Erythroblast (primary cell): ENCODE measurements at places on chromosomes 5 and 9.

DNA sequence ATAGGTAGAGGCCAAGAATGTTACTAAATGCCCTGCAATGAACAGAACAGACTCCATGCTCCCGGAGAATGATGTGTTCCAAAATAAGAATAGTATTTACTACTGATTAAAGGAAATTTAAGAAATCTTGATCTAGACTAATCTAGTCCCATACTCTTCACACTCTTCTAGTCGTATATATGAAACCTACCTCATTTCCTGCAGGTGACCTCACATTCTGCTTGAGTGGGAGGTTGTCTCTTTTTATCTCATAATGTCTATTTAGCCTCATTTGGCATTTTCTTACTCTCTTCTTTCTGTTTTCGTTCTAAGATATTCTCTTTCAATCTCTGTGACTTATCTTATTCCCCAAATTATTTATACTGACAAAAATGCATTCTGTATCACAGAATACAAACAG lies 9.2 kb upstream of the SHOC1 start:
- no peak for DNase-seq

DNA sequence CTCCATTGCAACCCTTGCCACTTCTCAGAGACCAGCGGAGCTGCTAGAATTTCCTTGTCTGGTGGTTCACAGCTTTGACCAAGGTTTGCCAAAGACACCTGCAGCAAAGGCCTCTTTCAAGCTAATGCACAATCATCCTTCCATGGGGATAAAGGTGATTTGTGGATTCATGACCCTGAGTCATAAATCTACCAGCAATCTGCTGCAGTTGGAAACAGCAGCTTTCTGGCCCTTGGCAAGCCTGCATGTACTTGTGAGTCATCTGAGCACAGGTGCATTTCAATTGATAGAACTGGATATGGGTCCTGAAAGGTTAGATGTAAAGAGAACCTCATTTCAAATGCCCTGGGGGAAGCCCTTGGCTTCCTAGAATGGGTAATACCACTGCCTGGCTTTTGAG lies 21.6 kb upstream of the TCF7 start:
- no peak for DNase-seq

DNA sequence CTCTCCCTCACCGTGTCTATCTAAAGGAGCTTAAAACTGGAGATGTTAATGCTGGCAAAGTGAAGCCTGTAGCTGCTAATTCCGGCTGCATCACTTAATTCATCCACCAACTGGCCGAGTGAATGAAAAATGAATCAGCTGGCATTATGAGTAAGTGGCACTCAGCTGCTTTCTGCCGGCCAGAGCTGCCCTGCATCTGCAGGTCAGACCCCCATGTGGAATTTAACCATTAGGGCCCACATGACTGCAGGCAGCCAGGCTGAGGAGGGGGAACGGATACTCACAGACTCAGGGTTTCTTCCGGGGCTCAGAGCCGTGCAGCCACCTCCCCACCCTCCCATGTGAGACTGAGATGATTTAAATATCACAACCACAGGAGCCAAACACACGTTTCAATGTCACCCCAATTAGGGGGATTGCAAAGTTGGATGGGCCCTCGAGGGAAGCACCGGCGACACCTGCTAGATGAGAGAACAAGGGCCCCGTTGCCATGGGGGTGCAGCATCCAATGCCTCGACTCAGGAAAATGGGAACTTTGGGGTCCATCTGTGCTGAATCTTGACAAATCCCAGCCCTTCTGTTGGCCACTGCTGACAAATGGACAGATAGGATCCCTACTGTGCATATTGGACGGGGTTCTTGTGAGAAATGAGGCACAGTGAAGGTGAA lies 115.6 kb upstream of the ALDH1B1 start:
- no peak for DNase-seq

DNA sequence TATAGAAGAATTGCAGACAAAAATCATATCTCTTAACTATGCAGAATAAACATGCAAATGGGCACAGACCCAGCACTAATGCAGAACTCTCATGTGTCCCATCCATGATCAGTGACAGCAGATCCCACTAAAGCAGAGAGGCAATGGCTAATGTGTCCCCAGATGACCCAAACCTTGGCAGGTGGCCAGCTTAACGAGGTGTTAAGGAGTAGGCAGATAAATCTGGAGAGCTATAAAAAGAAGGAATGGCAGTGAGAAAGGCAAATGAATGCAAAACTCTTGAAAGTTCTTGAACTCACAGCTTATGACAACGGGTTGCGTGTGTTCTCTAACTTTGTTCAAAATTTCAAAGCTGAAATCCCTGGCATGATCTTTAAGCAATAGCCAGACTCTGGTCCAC lies 265.4 kb downstream of the RASEF start:
- no peak for DNase-seq

DNA sequence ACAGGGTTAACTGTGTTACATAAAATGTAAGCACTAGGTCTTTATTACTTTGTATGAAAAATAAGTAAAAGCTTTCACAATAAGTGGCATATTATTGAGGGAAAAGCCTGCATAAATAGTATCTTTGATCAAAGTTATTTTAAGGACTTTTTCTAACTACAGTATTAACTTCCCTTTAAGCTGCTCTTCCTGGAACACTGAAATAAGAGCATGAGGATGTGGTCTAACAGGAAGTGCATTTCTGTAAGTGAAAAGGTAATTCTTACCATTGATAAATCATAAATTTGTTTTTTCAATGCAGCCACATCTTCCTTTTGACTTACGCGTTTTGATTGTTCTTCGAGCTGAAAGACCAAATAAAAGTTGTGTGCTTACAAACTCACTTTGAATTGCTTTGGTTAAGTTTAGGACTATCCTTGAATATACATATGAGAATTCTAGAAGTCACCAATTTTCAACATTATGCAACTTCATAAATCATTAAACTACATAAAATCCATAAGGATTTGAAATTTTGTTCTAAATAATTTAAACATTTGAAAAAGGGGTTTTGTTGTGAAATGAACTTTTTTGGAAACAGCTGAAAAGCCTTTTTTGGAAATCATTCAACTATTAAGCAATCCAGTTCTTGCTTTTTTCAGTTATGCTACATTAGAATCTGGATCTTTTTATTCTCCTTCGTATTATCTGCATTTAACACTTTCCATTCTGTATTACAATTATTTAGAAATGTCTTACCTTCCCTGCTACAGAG lies 50.6 kb downstream of the RASEF start:
- DNase-seq: no peak

- DNase-seq: no peak
Observed at GRCh38 chr5:68200288-68200687, 15.3 kb upstream of the PIK3R1 start.

DNA sequence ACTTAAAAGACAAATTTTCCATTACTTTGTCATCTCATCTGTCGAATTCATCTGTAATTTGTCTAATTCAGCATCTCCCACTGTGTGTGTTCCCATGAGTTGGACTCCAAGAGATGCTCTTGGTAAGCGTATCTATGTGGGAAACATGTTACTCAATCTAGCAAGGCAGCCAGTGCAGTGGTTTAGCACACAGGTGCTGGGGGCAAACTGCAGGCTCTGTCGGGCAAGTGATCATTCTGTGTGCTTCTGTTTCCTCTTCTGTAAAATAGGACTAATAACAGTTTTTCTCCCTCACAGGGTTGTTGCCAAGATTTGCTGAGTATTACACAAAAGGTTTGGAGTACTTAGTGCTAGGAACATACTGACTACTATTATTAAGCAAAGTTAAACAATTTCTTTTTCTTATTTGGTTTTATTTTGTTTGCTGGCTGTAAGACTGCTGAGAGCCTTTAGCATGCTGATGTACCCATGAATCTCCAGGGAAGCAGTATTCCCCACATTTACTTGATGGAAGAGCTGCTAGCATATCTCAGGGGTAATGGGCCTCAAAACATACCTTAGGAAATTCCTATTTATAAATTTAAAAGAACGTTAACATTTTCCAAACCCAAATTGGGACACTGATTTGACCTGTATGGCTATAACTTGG lies 709 bp upstream of the GAPT start:
- DNase-seq: no peak

- DNase-seq: peak; percentile 12
Observed at GRCh38 chr5:137822158-137822764, 45.4 kb upstream of the MYOT start.

DNA sequence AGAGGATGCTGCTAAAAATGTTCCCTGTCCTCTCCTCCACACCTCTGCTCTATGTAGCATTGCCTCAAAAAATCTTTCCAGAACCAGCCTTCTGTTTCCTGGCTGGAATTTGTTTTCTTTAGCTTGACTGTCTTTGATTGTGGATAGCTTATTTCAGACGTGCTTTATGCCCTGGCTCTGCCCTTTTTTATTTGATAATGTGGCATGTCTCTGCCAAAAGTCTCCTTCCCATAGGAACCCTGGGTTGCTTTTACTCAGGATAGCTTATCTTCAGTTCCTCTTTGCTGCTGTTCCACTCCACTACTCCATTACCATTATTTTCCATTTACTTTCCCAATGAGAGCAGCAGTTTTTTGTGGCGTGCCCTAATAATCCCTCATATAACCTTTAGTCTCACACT lies 885 bp upstream of the TMEM252 start:
- no peak for DNase-seq

GRCh38 chr5:137666461-137666850 lies 69.4 kb downstream of the KLHL3 start:
- no peak for DNase-seq

DNA sequence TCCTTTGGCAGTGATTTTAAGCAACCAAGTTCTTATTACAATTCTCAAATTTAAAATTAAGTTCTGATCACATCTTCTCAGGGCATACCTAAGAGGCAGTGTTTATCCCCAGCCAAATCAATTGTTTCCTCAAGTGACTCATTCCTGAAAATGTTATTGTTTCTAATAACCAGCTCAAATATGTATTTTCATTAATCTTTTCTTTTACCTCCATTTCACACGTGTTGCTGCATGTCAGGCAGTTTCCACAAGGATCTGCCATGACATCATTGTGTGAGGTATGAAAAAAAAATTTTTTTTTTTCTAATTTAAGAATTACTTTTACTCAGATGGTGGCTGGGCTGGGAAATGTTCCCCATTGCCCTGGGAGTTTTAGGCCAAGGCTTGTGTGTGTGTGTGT lies 113.0 kb upstream of the NTRK2 start:
- DNase-seq: no peak

DNA sequence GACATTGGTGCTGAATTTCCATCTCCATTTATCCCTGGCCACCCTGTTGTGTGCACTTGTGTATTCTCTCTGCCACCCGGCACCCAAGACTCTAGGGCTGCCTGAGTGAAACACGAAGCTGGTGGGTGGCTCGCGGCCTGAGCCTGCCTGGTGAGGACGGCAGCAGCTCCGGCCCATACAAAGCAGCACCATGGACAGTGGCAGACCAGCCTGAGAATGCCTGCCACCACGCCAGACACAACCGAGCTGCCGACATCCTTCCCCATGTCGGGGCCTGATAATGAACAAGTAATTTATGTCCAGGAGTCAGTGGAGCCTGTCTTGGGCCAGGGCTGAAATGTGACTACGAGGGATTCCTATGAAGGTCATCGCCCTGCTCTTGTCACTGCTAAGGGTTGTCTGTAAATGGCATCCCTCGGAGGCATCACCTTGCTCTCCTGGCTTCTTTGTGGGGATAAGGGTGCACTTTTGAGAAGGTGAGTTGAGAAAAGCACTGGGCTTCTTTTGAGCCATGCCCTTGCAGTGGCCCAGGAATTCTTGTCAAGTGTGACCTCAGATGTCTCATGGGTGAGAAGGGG lies 175.7 kb downstream of the MELK start:
- peak; percentile 45 for DNase-seq

DNA sequence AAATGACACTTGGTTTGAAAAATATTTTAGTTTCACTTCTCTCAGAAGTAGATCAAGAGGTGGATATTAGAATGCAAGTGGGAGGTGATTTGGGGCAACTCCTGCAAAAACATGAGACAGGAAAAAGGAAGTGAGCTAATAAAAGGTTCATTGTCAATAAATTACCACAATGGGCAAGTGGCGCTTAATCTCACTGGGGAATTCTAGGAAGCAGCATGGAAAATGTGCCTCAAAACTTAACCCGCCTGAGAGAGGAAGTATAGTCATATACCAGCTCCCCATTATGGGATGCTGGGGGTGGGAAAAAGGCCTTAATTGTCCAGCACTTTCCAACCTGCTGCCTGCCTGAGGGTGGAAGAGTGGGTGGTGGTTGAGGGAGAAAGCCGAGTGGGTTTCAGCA lies 204.1 kb downstream of the ELAVL2 start:
- no peak for DNase-seq

DNA sequence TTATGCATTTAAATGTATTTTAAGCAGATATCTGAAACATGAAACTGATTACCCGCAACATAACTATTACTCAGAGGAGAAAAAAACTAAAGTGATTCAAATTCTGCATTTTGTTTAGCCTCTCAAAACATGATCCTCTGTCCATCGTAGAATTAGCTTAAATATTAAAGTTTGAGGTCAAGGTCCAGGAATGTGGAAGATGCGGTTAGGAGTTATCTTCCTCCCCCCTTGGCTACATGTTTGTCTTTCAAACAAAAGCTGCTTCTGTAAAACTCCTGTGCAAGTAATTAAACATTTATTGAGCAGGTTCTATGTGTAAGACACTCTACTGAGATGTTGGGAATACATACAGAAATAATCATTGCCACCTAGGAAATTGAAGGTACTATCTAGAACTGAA lies 175.0 kb upstream of the ISL1 start:
- no peak for DNase-seq

DNA sequence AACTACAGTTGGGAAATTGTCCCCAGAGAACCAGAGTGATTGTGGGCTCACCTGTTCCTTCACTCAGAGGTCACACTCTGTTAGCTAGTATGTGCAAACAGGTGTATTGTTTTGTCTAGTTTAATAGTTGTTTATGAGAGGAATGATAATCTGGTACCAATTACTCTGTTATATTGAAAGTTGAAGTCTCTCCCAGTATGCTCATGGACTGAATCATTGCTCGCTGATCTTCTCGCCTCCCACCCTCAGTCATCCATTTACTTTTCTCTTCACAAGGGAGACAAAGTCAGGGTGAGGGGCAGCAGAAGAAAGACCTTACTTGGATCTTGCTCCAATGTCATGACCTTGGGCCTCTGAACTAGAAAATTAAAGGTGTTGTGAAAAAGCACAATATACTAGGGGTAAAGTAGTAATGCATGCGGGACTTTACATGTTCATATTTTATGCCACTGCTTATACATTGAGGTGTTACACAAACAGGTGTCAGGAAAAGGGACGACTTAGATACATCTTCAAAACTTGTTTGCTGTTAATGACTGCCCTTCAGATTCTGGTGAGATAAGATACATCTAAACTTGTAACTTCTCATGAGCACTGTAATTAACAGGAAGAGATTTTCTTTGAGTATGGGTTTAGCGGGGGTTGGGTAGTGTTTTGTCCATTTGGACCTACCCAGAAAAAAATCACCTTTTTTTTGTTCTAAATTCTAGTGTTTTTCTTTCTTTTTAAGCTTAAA lies 36.9 kb downstream of the LNPEP start:
- no peak for DNase-seq

GRCh38 chr9:132800038-132800648 lies 77.9 kb downstream of the AK8 start:
- DNase-seq: peak; percentile 78

DNA sequence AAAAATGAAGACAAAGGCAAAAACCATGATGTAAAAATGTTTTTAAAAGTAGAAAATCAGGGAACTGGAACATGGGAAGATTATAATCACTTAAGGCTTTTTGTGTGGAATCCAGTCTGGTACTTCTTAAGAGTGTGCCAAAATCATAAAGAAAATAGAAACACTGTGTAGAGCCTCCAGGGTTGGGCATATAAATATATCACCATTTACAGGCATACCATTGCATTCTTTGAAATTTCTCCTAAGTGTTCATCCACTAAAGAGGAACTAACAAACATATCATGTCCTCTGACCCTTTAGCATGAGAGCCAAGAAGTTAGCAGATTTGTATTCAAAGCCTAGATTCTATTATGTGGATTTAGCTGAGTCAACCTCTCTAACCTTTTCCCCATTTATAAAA lies 93.3 kb downstream of the SLF1 start:
- no peak for DNase-seq

GRCh38 chr5:43567967-43568366 lies 11.1 kb upstream of the PAIP1 start:
- no peak for DNase-seq
